Ovary (tissue), 10 donors: ENCODE measurements at places on chromosomes 2 and 18. TPM values are rescaled to one million over a fixed set of nuclear protein-coding genes. Genes with fewer than 3 reads are reported as not detected.

DNA sequence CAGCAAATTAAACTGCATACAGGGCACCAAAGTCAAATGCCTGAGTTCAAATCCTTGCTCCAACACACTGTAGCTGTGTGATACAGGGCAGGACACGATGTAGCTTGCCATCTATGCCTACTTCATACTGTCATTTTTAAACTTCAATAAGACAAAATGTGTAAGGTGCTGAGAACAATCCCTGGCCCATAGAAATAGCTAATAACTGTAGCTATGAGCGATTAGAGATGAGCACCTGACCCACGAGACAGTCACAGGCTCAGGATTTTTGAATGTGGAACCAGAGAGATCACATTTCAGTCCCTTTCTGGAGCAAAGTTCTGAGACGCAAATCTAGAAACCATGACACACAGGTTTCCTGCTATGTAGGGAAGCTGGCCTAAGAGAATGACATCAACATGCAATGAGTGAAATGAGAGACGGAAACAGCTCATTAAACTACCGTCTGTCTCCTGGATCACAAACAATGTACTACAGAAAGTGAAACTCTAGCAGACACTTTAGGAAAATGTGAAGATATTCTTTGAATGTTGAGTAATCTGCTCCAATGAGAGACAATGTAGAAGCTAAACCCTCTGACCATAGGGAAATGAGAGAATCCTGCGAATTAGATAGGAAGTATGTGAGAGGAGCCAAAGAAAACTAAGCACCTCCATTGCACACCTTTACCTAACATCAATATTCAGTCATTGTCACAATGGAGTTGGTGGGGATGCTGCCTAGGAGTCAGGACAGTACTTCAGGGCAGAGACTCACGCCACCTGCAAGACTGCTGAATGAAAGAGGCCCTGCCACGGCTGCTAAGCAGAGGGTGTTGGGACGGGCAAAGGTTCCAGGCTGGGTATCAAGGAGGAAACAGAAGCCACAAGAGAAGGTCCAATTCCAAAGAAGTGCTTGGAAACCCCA lies 25.5 kb downstream of the B4GALT6 start:
- H3K4me1 ChIP-seq = no peaks in the 10 kb centered on the region
- H3K27me3 ChIP-seq = no peaks in the 10 kb centered on the region
- no peak for DNase-seq
- no peak overlapping the region for H3K4me3 ChIP-seq
- no peaks in the 10 kb centered on the region for H3K36me3 ChIP-seq

DNA sequence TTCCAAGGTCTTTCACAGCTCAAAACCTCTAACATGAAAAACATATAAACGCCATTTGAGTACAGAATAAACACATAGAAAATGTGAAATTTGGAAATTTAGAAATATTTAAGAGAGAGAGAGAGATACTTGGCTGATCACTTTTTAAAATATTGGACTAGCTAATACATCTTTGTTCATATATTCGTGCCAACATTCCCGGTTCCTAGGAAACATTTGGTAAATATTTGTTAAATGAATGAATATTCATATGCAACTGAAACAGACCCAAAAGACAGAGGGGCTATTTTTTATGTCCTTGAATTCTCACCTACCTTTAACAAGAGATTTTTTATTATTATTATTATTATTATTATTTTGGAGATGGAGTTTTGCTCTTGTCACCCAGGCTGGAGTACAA lies 8.3 kb upstream of the COLEC12 start:
- H3K36me3 ChIP-seq = no peaks in the 10 kb centered on the region
- H3K27me3 ChIP-seq = no peaks in the 10 kb centered on the region
- no peak overlapping the region for H3K27ac ChIP-seq
- H3K4me3 ChIP-seq = no peak overlapping the region
- DNase-seq = no peak

GRCh38 chr2:17166506-17166905 lies 351.7 kb downstream of the RAD51AP2 start:
- DNase-seq = no peak
- H3K4me1 ChIP-seq = no peaks in the 10 kb centered on the region
- H3K4me3 ChIP-seq = no peak overlapping the region

DNA sequence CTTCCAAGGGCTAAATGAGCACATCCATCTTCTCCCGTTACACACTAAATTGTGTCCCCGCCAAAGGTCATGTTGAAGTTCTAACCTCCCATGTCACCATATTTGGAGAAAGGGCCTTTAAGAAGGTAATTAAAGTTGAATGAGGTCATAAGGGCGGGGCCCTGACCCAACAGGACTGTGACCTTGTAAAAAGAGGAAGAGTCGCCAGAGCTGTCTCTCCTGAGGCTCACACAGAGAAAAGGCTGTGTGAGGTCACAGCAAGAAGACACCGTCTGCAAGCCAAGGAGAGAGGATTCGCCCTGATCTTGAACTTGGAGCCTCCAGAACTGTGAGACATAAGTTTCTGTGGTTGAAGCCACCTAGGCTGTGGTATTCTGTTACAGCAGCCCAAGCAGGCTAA lies 24.1 kb downstream of the TRABD2A start:
- no peaks in the 10 kb centered on the region for H3K27me3 ChIP-seq
- H3K36me3 ChIP-seq = no peaks in the 10 kb centered on the region
- no peak overlapping the region for H3K27ac ChIP-seq
- no peak for DNase-seq

DNA sequence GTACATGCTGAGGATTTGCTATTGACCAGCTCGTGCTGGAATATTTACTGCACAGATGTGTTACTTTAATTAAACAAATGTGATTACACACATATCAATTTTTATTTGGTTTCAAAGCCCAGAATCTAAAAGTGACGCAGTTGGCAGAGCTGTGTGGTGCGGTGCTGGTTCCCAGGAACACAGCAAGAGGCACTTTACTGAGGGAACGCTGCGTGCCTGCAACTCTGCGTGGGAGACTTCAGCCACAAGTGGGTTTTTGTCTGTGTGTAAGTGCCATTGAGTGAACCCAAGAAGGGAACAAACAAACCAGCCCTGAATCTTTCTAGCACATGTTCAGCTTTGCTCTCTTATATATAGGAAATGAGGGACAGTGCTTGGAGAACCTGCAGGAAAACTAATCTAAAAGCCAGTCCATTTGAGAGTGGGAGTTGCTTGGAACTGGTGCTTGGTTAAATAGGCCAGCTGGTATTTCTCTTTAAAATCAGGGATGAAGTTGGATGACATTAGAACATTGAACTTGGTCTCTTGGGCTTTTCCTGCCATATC lies 196.6 kb upstream of the CELF4 start:
- H3K4me1 ChIP-seq = no peaks in the 10 kb centered on the region
- H3K36me3 ChIP-seq = no peaks in the 10 kb centered on the region
- H3K27me3 ChIP-seq = no peaks in the 10 kb centered on the region
- no peak overlapping the region for H3K27ac ChIP-seq
- H3K4me3 ChIP-seq = no peak overlapping the region
- no peak for DNase-seq

- no peaks in the 10 kb centered on the region for H3K27me3 ChIP-seq
- no peaks in the 10 kb centered on the region for H3K4me1 ChIP-seq
- no peak overlapping the region for H3K27ac ChIP-seq
- no peak for DNase-seq
Observed at GRCh38 chr2:103809941-103810441, 1043.9 kb upstream of the POU3F3 start.

DNA sequence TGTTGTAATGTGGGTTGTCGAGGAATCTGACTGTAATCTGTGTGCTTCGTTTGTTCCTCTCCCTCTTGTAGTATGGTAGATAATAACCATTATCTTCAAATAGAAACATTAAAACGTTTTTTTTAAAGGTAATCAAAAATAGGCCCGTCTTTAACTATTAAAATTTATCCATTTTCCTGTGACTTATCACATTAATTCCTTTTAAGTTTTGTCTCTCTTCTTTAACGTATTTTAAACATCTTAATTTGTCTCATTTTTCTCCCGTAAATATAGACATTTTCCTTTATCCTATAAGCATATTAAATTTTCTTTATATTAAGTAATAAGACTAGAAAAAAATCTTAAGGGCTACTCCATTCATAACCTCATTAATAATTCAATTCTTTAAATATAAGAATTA lies 41.3 kb downstream of the EIF2AK3 start:
- no peak overlapping the region for H3K4me3 ChIP-seq
- DNase-seq = no peak
- H3K27me3 ChIP-seq = no peaks in the 10 kb centered on the region
- H3K27ac ChIP-seq = no peak overlapping the region
- no peaks in the 10 kb centered on the region for H3K4me1 ChIP-seq

GRCh38 chr18:45940724-45941123 lies 26.4 kb downstream of the EPG5 start:
- H3K4me1 ChIP-seq = no peaks in the 10 kb centered on the region
- H3K4me3 ChIP-seq = no peak overlapping the region
- no peak for DNase-seq
- no peaks in the 10 kb centered on the region for H3K36me3 ChIP-seq

GRCh38 chr2:239460780-239461179 lies 60.0 kb upstream of the HDAC4 start:
- no peaks in the 10 kb centered on the region for H3K27me3 ChIP-seq
- H3K4me1 ChIP-seq = no peaks in the 10 kb centered on the region
- no peak overlapping the region for H3K4me3 ChIP-seq
- no peaks in the 10 kb centered on the region for H3K36me3 ChIP-seq
- H3K27ac ChIP-seq = no peak overlapping the region

DNA sequence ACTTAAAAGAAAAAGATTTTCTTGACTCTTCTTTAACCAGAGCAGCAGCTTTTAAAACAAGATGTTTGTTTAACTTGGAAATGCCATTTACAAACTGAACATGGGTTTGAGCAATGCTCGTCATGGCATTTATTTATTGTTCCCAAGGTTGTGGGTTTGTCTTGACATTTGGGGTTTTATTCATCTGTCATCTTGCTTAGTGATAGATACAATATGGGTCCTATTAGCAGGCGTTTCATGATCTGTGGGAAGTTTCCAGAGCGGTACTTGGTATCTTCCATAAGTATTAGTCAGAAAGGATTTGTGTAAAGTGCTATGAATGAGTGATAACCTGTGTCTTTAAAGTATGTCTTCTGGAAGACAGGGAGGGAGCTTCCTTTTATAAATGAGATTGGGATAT lies 29.9 kb upstream of the MGAT5 start:
- DNase-seq = no peak
- no peaks in the 10 kb centered on the region for H3K36me3 ChIP-seq
- H3K27ac ChIP-seq = no peak overlapping the region
- H3K4me1 ChIP-seq = no peaks in the 10 kb centered on the region
- no peak overlapping the region for H3K4me3 ChIP-seq

DNA sequence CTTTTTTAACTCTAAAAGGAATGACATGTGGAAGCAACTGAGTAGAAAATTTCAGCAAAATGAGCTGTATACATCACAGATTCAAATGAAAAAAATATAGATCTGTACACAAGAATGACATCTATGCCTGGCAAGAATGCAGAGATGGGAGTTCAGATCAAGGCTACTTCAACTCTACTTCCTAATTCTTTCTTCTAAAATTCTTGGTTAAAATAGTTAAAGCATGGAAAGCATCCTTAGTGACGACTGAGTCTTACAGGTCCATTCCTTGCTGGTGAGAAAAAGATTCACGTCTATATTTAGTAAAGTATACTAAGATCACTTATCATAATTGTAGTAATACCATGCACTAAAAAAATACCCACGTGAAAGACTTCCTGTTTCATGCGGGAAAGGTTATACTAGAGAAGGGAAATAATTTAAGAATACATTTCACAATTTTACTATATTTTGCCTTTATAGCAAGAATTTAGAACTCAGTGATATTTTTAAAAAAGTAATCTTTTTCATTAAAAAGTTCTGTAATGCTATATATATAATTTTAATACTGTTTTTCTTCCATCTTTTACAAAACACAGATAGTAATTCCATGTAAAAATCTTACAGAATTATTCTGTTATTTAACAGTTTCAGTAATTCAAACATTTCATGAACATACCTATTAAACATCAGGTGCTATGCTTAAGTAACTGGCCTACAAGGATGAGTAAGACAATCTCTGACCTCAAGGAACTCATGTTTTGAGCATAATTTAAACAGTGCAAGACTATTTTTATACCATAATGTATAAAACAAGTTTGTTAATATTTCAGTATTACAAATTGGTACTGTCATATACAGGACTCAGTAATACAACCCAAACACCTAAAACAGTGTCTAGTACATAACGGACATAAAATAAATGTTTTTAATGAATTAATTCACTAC lies 159.6 kb downstream of the BAZ2B start:
- DNase-seq = no peak
- H3K36me3 ChIP-seq = no peaks in the 10 kb centered on the region
- peaks cover 7% of the 10 kb centered on the region for H3K4me1 ChIP-seq
- H3K27me3 ChIP-seq = no peaks in the 10 kb centered on the region

The SIX3 gene
- not detected for polyA plus RNA-seq
